ENCODE measurements at places on chromosomes 4 and X. TPM values are rescaled to one million over a fixed set of nuclear protein-coding genes. Genes with fewer than 3 reads are reported as not detected.

- peak; percentile 37 for DNase-seq
Observed at GRCh38 chrX:54423161-54423888, 16.9 kb upstream of the TSR2 start.

Gene SERPINA7
- not detected for total RNA-seq

Gene ADAD1
- not detected for total RNA-seq

DNA sequence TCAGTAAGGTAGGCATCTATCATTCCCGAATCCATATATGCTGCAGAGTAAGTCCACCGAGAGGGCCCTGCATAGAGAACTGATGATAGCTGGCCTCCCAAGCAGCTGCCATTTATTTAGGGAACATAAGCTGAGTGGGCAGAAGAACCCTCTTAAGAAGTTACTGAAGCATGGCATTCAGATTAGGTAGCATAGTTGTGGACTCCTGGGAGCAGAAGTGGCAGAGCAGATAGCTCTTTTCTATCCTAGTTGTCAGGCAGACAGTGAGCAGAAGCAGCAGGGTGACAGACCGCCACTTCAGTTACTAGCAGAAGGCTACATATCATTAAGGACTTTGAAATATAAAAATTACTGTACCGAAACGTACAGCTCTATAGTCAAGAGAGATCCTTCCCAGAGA, 454.7 kb downstream of the PPP4R3C start:
- no peak for DNase-seq

GRCh38 chr4:122824616-122825015, 2.0 kb upstream of the FGF2 start:
- DNase-seq, result no peak

- no peak for DNase-seq
Observed at GRCh38 chr4:13538427-13538973, 5.8 kb downstream of the NKX3-2 start.

Gene GAGE12E
- not detected for total RNA-seq

GRCh38 chr4:133869486-133869885, 332.1 kb downstream of the PABPC4L start:
- DNase-seq, result no peak

Gene AGTR2
- not detected for total RNA-seq

Gene UCP1
- total RNA-seq, result not detected

DNA sequence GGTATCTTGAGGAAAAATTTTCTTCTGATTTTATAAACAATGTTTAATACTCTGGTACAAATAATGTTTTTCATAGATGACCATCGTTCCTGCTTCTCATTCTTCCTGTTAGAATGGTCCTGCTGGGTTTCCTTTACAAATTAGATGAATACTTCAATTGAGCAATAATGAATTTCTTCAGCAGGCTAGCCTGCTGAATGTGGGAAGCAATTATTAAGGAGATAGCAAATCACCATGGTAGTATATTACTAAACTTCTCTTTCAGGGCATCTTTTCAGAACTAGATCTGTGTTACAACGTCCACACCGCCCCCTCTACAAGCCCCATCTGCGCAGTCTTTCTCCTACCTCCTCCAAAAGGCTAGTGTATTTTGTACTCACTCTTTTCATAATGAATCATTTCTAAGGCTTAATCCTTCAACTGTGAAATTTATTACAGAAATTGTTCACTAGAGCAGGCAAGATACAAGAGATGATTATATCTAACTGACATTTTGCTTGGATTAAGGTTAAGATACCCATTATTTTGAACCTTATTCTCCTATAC, 38.4 kb downstream of the GPRIN3 start:
- no peak for DNase-seq

DNA sequence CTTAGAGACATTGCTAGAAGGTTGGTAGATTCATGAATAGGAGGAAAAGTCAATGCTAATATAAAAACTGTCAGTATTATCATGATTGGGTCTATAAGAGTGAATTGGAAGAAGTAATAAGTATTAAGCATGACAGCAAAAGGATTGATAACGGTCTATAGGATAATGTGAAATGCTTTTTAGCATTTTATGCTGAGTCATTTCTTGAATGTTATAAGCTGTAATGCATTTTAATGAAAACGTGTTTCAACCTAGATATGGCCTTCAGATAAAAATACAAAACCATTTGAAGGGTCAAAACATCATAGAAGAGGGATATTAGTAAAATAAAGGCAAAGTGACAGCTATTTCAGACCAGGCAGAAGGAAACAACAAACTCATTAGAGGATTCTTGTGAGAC, 353.5 kb downstream of the SH2D1A start:
- DNase-seq, result no peak

- no peak for DNase-seq
Observed at GRCh38 chr4:70908993-70909556, 6.9 kb downstream of the MOB1B start.

Gene NDNF
- total RNA-seq, result 6.7 TPM

Gene SSX2
- total RNA-seq, result not detected

- peak; percentile 75 for DNase-seq
Observed at GRCh38 chr4:47668810-47669408, 169.0 kb downstream of the CORIN start.

DNA sequence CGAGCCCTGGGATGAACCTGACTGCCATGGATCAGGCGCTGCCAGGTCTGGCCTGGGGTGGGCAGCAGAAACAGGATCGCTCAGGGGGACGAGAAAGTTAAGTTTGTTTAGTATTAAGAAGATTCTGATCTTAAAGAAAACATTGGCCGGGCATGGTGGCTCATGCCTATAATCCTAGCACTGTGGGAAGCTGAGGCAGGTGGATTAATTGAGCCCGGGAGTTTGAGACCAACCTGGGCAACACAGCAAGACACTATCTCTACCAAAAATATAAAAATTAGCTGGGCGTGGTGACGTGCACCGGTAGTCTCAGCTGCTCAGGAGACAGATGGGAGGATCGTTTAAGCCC, 696 bp upstream of the FLNA start:
- DNase-seq, result no peak

Gene NMU
- 0.23 TPM for total RNA-seq

Gene CLDN22
- total RNA-seq, result not detected

DNA sequence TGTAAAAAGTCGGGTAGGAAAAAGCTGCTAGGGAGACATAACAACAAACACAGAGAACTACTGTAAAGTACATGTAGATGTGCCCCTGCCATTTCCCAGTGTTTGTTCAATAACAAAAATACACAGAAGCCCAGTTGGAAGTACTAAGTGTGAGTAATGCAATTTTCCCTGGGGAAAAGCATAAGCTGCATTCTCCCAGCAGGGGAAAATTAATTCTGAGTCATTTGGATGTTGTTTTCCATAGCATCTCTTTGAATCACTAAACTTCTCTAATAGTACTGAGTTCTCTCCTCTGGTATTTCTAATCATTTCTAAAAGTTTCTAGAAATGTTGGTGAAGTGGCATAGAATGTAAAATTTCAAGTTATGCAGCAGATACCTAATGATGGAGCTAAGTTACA, 1114.9 kb downstream of the C4orf33 start:
- no peak for DNase-seq

Gene SLC10A6
- 0.85 TPM for total RNA-seq

GRCh38 chr4:142095886-142096605, 459.7 kb downstream of the IL15 start:
- peak; percentile 95 for DNase-seq

DNA sequence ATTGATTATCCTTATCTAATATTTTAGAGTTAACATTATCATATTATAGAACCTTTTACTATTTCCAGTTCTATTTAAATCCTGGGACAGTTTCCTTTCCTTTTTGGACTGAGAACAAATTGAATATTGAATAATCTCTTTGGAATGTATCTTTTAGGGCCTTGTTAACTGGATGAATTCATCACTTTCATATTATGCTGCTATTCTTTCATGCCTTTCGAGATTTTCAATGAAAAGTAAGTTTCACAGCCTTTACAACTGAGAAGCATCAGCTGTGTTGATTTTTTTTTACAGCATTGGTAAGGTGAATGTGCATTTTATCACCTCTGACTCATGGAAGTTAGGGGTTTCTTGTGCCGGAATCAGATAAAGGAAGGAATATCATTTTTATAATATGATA, 39.6 kb downstream of the PDLIM5 start:
- DNase-seq, result peak; percentile 24

- DNase-seq, result peak; percentile 6
Observed at GRCh38 chrX:18490806-18491555, 65.6 kb downstream of the CDKL5 start.

Gene KLHL34
- not detected for total RNA-seq

Gene RNF128
- 0.17 TPM for total RNA-seq

DNA sequence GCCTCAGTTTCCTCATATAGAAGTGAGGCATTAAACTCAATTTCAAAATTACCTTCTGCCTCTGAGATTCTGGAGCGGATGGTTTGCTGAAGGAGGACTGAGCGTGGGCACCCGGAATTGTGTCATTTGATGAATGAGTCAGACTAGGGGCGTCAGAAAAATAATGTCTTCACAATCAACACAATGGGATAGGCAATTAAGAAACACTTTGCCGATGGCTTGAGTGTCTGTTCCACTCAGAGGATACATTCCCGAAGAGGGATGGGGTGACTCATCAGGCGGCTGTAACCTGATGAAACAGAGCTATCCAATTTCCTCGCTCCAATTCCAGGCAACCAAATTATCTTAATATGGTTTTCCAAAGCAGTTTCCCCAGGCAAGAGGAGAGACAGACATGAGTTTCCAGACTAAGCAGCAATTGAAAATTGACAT, 1.2 kb upstream of the CHRNA9 start:
- DNase-seq, result peak; percentile 80

Gene PKD2
- 48.8 TPM for total RNA-seq

DNA sequence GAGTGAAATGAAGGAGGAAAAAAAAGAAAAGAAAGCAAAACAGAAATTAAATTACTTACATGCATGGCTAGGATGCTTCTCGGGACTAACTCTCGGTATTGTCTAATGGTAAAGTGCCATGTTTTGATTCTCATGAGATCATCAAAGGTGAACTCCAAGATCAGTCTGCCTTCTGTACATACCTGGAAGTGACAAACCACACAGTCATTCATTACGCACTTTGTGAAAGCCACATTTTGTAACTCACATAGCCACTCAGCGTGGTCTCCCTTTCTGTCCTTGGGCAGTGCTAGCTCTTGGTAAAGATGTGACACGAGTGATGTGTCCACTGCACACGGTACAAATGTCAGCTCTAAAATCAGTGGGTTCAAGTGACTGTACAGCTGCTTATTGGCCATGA, 309.8 kb downstream of the LDB2 start:
- DNase-seq, result no peak

DNA sequence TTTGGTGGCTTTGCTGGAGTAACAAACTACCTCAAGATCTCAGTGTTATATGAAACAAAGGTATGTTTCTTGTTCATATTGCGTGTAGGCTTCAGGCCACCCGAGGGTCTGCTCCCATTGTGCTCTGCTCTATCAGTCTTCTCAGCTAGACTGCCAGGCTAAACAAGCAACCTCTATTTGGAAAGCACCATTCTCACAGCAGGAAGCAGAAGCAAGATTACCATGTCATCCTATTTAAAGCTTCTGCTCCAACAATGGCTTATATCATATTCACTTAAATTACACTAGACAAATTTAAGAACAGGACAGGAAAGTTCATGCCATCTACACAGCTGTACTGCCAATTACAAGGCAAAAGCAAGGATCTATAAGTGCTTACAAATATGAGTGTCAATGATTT, 385.8 kb downstream of the PPARGC1A start:
- DNase-seq, result no peak

DNA sequence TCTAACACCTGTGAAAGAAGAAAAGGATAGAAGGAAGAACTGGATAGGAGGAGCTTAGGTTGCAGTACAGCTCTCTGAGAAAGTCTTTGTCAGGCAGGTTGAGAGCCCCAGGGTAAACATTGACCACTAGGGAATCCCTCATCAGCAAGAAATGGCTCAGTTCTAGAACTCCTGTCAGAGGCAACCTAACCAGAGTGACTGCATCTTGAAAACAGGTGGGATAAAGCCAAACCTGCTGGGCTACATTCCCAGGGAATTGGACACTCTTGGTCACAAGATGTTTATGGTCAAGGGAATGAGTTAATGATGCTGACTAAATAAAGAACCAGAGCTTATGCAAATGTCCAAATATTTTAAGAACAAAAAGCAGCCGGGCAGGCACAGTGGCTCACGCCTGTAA, 108.3 kb upstream of the MED14 start:
- no peak for DNase-seq

DNA sequence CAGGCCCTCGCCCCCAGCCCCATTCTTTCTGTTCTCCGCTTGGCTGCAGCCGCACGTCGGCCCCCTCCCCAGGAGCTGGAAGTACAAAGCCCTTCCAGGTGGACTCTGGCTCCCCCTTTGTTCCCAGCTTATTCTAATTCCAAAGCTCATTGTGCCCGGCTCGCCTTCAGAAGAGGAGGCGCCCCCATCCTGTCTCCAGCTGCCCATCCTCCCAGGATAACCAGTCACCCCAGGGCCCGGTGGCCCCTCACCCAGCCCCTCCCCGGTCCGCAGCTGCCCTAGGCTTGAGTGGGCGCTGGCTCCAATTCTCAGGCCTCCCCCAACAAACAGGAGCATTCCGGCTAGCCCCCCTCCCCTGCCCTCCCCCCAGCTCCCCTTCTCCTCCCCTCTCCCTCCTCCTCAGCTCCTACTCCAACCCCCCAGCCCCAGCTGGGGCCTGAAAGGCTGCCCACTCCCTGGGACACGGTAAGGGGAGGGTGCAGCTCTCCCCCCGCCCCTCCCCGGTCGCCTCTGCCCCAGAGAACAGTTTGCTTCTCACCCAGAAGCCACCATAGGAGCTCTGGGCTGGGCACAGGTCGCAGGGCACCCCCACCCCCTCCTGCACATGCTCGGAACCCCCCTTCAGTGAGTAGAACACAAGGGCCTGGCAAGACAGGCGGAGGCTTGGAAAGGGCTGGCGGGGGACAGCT, 3.1 kb upstream of the SLC6A8 start:
- DNase-seq, result no peak

Data from dermis blood vessel endothelial cell (primary cell).